ENCODE measurements at places on chromosomes 7 and 10. TPM values are rescaled to one million over a fixed set of nuclear protein-coding genes. Genes with fewer than 3 reads are reported as not detected.

Gene CHAT
- not detected for polyA plus RNA-seq

Gene H2BK1
- polyA plus RNA-seq, result not detected

Gene CCL24
- not detected for polyA plus RNA-seq

Gene MET
- polyA plus RNA-seq, result 26.7 TPM

Gene RBM28
- 21.7 TPM for polyA plus RNA-seq

Gene SCART1
- 0.16 TPM for polyA plus RNA-seq

Gene EPHB4
- 53.5 TPM for polyA plus RNA-seq

Gene ETV1
- 1.5 TPM for polyA plus RNA-seq

Gene FAM20C
- polyA plus RNA-seq, result 20.6 TPM

Gene HNRNPA2B1
- polyA plus RNA-seq, result 784 TPM

Gene RNF148
- not detected for polyA plus RNA-seq

Gene ELOVL3
- 0.28 TPM for polyA plus RNA-seq

Gene FGFR2
- polyA plus RNA-seq, result 11.1 TPM

Gene PLEKHS1
- not detected for polyA plus RNA-seq

Gene TUBGCP2
- 88.8 TPM for polyA plus RNA-seq

Gene CTNNA3
- polyA plus RNA-seq, result not detected

Gene CCDC3
- polyA plus RNA-seq, result 0.21 TPM

Gene HGF
- not detected for polyA plus RNA-seq

Gene GSTK1
- 152 TPM for polyA plus RNA-seq

Gene RASA4B
- polyA plus RNA-seq, result 0.29 TPM

Gene NCOA4
- polyA plus RNA-seq, result 44.8 TPM

Gene ZWINT
- 79.2 TPM for polyA plus RNA-seq

Gene PAX4
- not detected for polyA plus RNA-seq

Gene DMBT1
- 0.02 TPM for polyA plus RNA-seq

Gene PSTK
- 4.0 TPM for polyA plus RNA-seq

Gene PDCD11
- polyA plus RNA-seq, result 26.9 TPM

Gene MRC1
- 0.01 TPM for polyA plus RNA-seq

Gene PNLIPRP2
- polyA plus RNA-seq, result not detected

Gene SFRP5
- 0.02 TPM for polyA plus RNA-seq

Gene GTF2I
- 17.0 TPM for polyA plus RNA-seq

Gene GIMAP8
- 0.02 TPM for polyA plus RNA-seq

Gene SFTPA1
- polyA plus RNA-seq, result not detected

Gene BLOC1S2
- polyA plus RNA-seq, result 82.8 TPM

Gene RBM20
- polyA plus RNA-seq, result not detected

Gene CCNY
- 26.7 TPM for polyA plus RNA-seq

Gene NPSR1
- polyA plus RNA-seq, result not detected

Gene HYCC1
- 9.7 TPM for polyA plus RNA-seq

Gene POP7
- polyA plus RNA-seq, result 123 TPM

Gene SERPINE1
- polyA plus RNA-seq, result 271 TPM

Gene MGAM2
- polyA plus RNA-seq, result not detected

Gene PODXL
- polyA plus RNA-seq, result 0.17 TPM

Gene CYP3A7
- polyA plus RNA-seq, result not detected

Gene JCAD
- not detected for polyA plus RNA-seq

Gene UBE3C
- polyA plus RNA-seq, result 30.4 TPM

Gene SPDYE16
- not detected for polyA plus RNA-seq

Gene FHIP2A
- polyA plus RNA-seq, result 4.5 TPM

Gene C7orf57
- 0.17 TPM for polyA plus RNA-seq

Gene SPACDR
- polyA plus RNA-seq, result 1.1 TPM

Gene PURB
- polyA plus RNA-seq, result 4.9 TPM

Gene FLNC
- polyA plus RNA-seq, result 0.38 TPM

Gene CCAR1
- 50.8 TPM for polyA plus RNA-seq

Gene LDB3
- not detected for polyA plus RNA-seq

Gene TLX1
- not detected for polyA plus RNA-seq

Gene PTTG1IP2
- polyA plus RNA-seq, result not detected

Gene CTAGE8
- polyA plus RNA-seq, result 2.1 TPM

Gene UBN2
- 0.51 TPM for polyA plus RNA-seq

Gene NCF1
- 0.34 TPM for polyA plus RNA-seq

Measured in foreskin keratinocyte (primary cell).